ENCODE measurements at places on chromosomes 6 and 20.

GRCh38 chr6:158036261-158036660 is 54.6 kb downstream of the SYNJ2 start:
- no peak for DNase-seq

- DNase-seq: no peak
These were observed 208.8 kb downstream of the DLL1 start for GRCh38 chr6:170082067-170082466.

DNA sequence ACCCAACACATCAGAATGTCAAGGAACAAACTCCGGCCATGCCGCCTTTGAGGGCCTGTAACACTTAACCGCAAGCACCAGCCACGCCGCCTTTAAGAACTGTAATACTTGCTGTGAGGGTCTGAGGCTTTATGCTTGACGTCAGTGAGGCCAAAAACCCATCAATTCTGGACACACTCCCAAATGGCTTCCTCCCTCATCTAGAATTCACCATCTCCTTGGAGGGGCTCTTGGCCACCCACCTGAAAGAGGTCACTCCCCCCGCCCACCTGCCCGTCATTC is 10.4 kb upstream of the PXDC1 start:
- DNase-seq: no peak

GRCh38 chr6:169292338-169293124 is 38.9 kb upstream of the THBS2 start:
- peak; percentile 93 for DNase-seq

DNA sequence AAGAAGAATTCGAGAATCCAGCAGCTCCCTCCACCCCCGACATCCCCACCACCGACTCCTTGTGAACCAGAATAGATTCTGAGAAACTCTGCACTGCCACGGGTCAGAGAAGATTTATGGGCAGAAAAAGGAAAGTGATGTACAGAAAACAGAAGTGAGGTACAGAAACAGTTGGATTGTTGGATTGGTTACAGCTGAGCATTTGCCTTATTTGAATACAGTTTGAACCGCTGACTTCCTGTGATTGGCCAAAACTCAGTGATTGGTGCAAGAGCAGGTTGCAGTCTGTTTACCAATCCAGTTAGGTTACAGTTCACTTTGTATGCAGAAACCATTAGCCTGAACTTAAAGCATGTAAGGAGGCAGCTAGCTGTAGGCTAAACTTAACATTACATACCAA is 131.2 kb upstream of the HDDC2 start:
- DNase-seq: no peak

GRCh38 chr6:55399351-55399750 is 72.1 kb downstream of the GFRAL start:
- DNase-seq: peak; percentile 1

All from MCF 10A (cell line).